Ascending aorta (tissue), 2 donors: ENCODE measurements at places on chromosomes 12 and 14.
A peak's percentile ranks its signal among the peaks of the same experiment; 100 is the strongest.

- DNase-seq, result no peak
These were observed 34.5 kb downstream of the IPO8 start for GRCh38 chr12:30661210-30661609.

DNA sequence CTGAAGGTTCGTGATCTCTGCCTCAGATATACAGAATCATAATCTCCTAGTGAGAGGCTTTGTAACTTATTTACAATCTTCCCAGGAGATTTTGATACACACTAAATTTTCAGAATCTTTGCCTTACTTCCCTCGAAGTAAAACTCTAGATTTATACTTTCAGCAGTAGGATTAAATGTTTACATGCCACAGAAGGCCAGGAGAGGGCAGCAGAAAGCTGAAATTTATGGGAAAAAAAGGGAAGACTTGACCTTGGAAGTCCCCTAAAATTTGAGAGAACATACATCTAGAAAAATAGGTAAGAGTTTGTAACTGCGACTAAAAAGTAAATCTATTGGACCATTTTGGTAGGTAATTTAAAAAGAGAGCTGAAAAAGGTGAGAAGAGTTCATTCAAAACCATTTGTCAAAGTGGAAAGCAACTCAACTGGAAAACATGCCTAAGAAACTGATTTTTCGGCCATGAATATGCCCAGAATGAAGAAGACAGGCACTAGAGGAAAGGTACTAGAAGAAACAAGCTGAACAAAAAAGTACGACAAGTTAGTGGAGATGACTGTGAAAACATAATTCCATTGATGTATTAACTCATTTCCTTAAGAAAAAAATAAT is 242.0 kb upstream of the MDGA2 start:
- DNase-seq, result no peak

GRCh38 chr14:95519699-95520098 is 3.2 kb upstream of the SYNE3 start:
- DNase-seq, result peak; percentile 95

DNA sequence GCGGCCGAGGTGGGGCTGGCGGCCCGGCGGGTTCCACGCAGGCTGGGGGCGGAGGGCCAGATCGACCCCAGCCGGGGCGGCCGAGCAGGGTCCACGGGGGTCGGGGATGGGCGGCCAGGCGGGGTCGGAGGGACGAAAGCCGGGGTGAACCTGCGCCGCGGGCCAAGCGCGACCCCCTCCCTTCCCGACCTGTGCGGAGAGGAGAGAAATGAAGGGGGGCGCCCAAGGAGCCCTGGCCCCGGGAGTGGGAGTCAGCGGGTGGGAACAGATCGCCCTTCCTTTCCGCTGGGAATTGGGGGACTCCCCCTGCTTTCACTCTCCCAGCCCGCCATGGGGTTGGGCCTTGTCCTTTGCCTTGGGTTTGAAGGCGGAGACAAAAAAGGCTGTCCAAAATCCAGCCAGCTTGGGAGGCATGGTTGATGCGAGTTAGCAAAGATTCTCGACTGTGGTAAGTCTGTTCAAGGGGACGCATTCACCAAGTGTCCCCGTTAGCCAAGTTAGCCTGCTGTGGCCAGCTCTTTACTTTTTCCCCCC is 559 bp upstream of the CKAP4 start:
- DNase-seq, result peak; percentile 84

DNA sequence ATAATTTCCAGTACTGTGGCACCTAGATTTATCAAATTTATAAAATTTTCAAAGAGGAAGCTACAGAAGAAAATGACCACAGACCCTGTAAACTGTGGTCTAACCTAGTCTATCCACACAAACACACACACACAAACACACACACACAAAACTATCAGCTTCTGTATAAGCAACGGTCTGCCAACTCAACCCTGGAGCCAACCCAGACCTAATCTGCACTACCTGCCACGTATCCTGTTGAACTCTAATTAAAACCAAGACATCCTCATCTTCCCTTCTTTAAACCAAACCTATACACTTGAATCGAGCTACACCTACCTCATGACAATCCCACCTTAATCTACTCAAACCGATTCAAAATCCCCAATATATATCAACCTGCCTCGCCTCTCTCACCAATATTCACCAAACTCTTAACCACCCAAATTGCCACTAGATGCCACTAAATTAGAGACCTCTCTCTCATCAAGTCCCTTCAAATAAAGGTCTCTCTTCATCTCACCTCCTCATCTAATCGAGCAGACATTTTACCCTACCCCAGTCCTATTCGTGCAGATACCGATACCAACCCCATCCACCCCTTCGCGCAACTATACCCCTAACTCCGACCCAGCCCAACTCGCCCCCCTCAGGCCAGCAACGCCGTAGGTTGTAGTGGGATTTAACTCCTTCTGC is 808 bp downstream of the ACIN1 start:
- peak; percentile 51 for DNase-seq

DNA sequence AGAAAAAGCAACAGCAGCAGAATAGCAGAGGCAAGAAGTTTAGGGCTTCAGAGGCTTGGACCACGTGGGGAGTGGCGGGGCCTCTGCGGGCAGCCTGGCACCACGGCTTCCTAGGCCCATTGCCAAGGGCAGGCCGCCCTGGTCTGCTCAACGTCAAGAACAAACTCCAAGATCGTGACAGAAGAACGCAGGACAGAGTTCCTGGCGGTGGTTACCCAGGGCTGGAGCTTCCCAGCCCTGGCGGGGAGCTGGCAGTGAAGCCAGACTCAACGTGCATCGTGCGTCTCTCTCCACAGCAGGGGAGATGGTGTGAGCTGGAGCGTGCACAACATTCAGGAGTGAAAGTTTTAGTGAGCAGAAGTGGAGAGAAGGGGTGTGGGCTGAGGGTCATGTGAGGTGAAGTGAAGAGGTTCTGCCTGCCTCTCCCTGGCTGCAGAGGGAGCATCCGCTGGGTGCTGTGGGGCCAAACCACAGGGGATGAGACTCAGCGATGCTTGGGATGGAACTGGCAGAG is 13.9 kb upstream of the CACNA2D4 start:
- DNase-seq, result peak; percentile 83

DNA sequence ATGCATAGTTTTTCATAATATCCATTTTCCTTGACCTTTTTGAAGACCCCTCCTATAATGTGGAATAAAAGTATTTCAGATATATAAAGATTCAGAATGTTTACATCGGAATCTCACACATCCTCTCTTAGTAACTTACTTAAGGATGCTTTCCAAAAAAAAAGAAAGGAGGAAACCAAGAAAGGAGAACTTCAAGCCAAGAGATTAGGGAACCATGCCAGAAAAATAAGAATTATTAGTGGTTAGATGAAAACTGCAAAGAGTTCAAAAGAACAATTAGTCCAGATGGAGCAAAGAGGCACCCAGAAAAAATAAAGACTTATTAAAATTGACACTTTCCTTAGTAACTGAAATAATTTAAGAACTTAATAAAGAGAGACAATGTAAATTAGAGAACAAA is 179.2 kb downstream of the DUSP6 start:
- DNase-seq, result no peak

DNA sequence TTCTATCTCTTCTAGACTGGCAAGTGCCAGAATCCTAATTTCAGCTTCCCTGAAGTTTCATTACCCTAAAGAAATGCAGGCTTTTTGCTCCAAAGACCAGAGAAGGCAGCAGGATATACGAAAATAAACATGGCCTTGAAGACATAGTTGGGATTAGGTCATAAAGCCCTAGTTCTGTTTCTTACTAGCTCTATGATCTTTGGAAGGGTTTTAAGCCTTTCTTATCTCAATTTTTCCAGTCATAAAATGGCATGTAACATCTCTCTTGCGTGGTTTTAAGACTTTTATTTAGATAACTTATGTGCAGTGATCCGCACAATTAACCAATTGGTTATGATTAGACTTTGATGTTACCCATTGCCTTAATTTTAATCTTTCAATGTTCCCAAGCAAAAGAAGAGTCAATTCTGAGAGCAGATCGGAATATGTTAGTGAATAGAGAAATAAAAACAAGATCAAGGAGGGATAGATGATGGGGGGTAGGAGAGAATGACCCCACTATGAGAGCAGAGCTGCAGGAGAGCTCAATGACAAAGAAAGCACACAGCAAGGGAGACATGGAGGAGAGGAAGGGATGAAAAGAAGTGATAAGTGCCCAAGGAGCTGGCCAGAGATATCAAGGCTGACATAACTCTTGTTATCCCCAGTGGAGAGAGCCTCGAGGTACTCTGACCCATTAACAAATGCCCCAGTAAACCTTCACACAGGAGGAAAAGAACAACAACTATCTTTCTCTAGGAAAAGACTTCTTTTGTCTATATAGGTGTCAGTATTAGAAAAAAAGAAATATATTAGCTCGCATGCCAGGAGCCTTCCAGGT is 53.0 kb upstream of the ANP32D start:
- DNase-seq, result no peak
